AG10803 (cell line): ENCODE measurements at places on chromosomes 16 and 17.

DNA sequence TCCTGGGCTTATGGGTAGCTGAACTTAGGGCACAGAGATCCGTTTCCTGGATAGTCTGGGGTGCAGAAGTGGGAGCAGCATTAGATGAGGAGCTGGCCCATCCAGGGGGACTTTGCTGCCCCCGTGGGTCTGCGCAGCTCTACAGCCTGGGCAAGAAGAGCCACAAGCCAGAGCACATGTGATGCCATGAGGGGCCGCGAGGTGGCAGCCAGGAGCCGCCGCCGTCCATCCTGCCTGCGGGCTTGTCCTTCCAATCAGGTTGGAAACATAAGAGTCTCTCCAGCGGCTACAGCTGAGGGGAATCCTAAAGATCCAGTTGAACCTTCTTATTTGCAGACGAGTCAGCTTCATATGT lies 21.9 kb downstream of the C1QTNF1 start:
- DNase-seq, result peak; percentile 67

DNA sequence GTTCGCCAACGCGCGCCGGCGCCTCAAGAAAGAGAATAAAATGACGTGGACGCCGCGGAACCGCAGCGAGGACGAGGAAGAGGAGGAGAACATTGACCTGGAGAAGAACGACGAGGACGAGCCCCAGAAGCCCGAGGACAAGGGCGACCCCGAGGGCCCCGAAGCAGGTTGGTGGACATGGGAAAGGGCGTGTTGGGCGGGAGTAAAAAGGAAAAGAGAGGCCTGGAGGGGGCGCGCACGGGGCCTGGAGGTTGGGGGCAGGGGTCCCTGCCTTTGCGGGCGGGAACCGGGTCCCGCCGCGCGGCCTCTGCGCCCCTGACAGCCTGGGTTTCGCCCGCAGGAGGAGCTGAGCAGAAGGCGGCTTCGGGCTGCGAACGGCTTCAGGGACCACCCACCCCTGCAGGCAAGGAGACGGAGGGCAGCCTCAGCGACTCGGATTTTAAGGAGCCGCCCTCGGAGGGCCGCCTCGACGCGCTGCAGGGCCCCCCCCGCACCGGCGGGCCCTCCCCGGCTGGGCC lies 2.1 kb downstream of the IRX5 start:
- no peak for DNase-seq

- DNase-seq, result peak; percentile 56
Measured at GRCh38 chr16:22189473-22190080, 16.5 kb upstream of the EEF2K start.

GRCh38 chr17:34416116-34416515 lies 53.1 kb upstream of the CCL1 start:
- DNase-seq, result no peak

- no peak for DNase-seq
Measured at GRCh38 chr17:5711344-5711743, 127.0 kb upstream of the NLRP1 start.

DNA sequence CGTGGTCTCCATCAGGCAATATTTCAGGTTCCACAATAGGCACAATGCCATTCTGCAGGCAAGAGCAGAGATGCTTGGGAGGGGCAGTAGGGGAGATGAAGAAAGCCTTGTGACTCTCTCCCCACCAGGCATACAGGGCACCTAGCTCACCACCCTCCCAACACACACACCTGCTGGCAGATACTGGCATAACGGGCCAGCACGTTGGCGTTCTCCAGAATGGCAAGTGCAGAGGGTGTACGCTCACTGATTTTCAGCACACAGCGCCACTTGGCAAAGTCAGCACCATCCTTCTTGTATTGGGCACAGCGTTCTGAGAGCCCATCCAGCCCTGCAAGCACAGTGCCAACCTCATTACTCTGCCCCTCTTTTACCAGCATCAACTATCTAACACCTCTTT lies 2.2 kb downstream of the ALDOC start:
- no peak for DNase-seq

DNA sequence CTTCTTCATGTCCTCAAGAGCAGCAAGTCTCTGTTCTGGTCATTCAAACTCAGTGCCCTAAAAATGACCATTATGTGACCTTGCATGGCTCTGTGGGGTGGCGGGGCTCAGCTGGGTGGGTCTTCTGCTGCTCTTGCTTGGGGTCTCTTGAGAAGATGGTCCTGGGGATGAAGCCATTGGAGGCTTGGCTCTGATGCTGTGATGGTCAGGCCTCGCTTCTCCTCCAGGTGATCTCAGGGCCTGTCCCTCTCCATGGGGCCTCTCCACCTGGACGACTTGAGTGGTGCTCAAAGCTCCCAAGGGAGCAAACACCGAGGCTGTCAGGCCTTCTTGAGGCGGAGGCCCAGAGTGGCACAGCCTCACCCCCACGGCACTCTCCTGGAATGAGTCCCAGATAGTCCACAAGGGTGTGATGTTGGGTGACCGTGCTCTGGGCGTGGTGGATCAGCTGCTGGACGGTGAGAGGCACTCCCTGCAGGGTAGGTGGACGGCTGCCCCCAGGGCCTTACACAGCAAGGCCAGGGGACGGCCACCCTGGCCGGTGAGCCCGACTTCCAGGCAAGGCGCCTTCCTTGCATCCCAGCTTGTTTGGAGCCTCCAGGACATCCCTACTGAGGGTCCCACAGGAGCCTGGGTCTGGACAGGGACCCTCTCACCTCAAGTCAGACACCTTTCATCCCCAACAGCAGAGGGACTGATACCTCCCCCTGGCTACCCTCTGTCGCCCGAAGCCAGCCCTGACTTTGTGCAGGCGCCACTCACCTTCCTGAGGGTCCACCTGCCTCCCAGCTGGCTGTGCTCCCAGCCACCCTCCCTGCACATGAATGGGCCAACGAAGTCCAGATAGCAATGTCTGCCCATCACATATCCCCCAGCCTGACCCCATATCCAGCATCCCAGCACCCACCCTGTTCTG lies 48.7 kb downstream of the USP22 start:
- no peak for DNase-seq

DNA sequence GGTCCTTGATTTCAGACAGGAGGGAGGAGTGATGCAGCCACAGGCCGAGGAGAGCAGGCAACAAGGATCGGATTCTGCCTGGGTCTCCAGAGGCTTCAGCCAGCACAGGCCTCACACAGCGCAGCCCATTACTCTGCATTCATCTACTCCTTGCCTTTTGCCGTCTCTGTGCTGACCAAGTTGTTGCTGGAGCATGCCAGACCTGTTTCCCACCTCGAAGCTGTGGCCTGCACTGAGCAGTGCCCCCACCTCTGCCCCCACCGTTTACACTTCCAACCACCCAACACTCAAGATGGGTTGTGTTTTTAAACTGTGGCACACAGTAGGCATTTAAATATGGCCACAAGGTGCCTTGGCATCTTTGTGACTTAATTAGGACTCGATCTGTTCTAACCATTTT lies 1.3 kb downstream of the PRM2 start:
- no peak for DNase-seq

DNA sequence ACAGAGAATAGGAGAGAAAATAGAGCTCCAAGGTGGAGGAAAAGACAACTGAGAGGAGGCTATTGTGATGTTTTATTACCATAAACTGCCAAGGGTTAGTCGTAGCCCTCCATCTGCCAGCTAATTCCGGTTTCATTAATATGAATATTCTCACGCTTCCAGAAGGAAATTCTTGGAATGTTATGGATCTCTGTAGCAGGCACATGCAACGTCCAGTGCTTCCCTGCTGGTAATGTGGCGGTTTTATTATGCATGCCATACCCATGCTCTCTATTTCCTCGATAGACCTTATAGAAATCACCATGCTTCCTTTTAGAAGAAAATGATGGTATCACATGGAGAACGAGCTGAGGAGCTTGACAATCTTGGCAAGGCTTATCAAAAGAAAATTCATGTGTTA lies 463.6 kb downstream of the MAF start:
- no peak for DNase-seq

- DNase-seq, result peak; percentile 87
Measured at GRCh38 chr17:73302189-73302588, 9.6 kb downstream of the CDC42EP4 start.

DNA sequence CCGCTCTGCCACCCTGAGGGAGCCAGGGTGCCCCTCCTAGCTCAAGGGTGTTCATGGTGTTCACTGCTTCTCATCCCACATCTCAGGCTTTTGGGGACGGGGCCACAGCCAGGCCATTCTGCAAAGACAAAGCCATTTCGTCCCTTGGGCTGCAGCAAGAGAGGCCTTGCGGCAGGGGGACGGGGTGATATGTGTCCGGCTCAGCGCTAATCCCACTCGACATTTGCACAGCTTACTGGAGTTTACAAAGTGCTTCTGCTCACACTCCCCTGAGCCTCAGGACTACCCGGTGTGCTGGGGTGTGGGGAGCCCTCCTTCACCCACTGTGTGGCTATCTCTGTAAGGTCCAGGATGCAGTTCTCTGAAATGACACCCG lies 84.3 kb downstream of the RTN4RL1 start:
- no peak for DNase-seq

DNA sequence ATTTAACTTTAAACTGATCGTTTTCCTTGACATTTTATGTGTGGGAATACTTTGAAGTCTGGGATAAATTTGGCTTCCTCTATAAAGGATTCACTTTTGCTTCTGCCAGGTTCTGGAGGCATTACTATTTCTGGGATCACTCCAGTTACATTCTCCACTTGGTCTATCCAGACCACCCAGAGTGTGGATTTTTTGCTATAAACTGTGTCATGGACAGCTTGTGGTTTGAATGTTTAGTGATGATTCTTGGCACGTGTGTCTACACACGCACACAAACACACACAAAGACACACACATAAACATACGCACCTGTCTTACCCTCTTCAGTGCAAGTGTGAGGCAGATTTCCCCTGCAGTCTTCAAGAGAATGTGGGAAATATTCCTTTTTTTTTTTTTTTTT lies 27.4 kb upstream of the MSI2 start:
- DNase-seq, result no peak

DNA sequence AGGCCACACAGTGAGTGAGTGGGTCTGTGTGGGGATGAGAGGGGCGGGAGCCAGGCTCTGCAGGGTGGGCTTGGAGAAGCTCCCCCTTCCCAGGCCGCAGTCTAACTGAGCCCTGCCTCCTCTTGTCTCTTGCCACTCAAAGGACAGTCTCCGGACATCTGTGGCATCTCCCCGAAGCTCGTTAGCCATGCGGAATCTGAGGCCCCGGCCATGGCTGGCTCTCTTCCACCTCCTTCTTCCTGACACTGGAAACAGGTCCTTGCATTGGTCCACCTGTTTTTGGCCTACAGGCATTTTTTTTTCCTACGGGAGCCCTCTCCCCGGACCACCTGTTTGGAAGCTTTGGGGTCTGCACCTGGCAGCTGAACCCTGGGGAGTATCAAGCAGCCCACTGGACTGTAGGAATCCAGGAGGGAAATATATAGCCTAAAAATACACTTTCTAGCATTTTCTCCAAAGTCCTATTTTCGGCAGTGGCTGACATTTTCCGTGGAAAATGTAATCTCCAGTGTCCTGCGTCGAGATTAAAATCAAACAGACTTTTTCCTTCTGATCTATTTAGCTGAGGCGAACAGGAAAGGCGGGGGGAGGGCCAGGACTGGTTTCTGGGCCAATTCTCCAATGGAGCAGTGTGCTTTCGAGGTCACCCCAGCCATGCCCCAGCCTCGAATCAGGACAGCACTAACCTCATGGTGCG lies 9.1 kb downstream of the ATP2A3 start:
- no peak for DNase-seq

- no peak for DNase-seq
Measured at GRCh38 chr17:6186998-6187397, 116.8 kb downstream of the WSCD1 start.

DNA sequence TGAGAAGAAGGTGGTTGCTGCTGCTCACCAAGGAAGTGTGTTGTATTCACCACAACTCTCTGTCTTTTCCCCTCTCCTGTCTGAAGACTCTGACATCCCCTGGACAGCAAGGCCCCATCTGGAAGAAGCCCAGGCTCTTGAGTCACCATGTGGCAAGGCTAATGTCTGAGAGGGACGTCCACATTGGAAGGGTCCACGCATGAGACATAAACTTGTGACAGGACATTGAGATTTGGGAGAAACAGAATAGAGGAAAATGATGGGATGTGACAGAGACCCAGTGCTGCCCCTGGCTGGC lies 176.5 kb downstream of the IRF8 start:
- no peak for DNase-seq

GRCh38 chr17:45222014-45222288 lies 266 bp downstream of the FMNL1 start:
- no peak for DNase-seq

DNA sequence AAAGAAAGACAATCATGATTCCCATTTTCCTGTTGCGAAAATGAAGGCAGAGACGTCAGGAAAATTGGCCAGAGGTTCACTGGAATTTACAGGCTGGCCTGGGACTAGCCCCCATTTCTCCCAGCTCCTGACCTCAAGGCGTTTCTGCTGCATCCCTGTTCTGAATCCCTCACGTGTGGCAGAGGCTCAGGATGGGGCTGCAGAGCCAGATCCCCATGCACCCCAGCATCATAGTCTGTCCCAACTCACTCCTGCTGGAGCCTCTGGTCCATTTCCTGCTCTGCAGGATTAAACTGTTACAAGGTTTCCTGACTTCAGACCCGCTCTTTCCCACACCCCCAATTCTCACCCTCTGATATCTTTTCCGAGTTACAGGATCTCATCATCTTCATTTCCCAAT lies 2.9 kb downstream of the GPRC5B start:
- no peak for DNase-seq

DNA sequence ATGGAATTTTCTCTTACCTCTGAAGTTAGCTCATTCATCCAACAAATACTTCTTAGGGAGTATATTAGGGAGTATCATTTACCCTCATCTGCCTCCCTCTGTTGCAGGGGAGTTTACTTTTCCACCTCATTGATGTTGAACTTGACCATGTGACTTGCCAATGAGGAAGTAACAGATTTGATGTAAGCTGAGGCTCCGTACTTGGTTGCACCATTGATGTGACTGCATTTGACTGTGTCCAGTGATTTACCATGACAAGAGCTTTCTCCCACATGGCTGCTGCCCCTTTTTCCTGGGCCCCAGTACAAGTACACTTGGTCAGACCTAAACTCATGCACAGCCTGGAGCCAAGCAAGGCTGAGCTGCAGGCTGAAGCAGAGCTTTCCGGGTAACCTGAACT lies 81.6 kb upstream of the HS3ST2 start:
- DNase-seq, result no peak

DNA sequence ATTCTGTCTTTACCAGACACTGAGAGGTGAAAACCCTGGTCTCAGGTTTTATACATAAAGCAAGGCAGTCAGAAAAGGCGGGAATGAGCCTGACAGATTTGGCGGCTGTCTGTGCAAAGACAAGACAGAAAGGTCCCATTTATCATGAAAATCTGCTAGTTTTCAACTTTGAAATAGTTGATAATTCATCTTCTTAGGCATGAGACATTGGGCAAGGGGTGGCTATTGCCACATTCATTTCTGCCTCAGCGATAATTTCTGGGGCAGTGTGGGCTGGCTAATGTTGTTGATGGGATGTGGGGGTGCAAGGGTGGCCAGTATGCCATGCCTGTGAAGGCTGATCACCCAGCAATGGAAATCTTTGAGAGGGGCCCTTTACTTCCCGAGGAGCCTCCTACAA lies 173.8 kb upstream of the RPH3AL start:
- DNase-seq, result no peak

GRCh38 chr17:57609125-57609877 lies 135.8 kb downstream of the CCDC182 start:
- DNase-seq, result no peak
